Activated T-helper 17 cell treated with anti-CD3 and anti-CD28 coated beads, Interleukin-2, amount 50 U/mL, for 72 hours (primary cell): ENCODE measurements at places on chromosomes 11 and 22. TPM values are rescaled to one million over a fixed set of nuclear protein-coding genes. Genes with fewer than 3 reads are reported as not detected.

DNA sequence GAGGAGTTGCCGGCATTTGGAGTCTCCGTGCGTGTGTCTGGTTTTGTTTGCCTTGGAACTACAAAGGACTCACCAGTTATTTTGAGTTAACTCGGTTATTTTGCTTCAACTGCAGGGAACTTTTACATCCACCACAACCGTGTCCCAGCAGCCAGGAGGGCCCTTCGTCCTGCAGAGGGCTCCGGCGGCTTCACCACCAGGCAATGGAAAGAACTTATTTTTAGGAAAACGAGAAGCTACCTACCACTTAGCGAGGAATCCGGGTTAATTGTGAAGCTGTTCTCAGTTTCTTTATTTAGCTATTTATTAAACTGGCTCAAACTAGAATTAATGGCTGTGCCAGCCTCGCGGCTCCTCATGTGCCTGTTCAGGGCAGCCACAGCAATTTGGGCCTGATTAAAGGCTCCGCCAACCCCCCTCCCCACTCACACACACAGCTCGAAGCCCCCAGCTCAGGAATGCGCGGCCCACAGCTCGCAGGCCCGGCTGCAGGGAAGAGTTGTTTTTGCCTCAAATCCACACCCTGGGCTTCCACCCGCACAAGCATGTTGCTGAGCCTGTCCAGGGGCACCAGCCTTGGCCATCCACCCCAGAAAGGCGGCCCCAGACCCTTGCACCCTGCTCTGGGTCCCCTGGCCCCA, 55.9 kb upstream of the FGF3 start:
- no peak for ATAC-seq

GRCh38 chr22:17258015-17258787, 39.0 kb upstream of the ADA2 start:
- peak; percentile 97 for ATAC-seq

- ATAC-seq, result no peak
Observed at GRCh38 chr11:72802822-72803221, 9.0 kb upstream of the STARD10 start.

DNA sequence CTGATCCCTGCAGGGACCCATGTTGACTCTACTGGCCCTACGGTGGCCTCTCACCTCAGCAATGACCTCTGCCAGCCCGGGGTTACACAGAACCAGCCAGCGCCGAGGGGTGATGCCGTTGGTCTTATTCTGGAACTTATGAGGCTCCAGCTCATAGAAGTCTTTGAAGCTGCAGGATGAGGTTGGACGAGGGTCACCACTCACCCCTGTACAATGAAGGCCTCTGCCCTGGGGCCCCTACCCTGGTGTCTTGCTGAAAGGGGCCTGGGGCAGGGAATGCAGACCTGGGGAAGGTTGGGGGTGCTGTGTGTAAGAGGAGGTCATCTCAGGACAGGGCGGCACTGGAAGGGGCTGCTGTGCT, 6.8 kb downstream of the PYGM start:
- no peak for ATAC-seq

DNA sequence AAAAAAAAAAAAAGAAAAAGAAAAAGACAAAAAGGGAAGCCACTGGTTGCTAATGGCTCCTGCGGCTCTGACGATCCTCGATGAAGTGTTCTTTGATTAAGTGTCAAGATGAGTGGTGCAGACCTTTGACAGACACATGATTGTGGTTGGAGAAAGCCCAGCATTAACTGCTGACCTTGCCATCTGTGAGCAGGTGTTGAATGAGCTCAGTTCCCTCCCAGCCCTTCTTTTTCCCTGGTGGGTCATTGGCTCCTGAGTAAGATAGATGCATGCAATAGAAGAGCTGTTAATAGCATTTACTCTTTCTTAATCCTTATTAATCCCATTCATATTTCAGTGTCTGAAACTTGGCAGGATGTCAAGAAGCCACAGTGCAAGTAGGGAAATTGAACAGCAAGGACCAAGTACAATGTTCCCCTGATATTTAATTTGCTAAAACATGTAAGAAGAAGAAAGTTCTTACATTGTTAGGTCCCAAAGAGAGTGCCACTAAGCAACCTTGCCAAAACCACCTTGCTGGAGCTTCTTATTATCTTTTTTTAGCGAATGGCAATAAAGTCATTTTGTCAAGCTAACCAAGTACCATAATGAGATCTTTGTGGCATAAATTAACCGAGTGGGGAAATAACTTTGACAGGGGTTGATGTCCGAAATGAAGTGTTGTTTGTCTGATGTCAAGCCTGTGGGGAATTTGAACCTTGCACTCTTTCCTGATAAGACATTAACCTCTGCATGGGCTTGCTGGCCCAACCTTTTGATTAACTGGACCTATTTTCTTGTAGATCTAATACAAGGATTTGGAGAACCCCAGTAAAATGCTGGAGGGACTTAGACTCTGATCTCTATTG, 113.7 kb downstream of the PTPRJ start:
- peak; percentile 60 for ATAC-seq

- ATAC-seq, result no peak
Observed at GRCh38 chr11:72617080-72617762, 57.0 kb downstream of the PDE2A start.

- ATAC-seq, result no peak
Observed at GRCh38 chr11:134710861-134711407, 298.9 kb upstream of the B3GAT1 start.

DNA sequence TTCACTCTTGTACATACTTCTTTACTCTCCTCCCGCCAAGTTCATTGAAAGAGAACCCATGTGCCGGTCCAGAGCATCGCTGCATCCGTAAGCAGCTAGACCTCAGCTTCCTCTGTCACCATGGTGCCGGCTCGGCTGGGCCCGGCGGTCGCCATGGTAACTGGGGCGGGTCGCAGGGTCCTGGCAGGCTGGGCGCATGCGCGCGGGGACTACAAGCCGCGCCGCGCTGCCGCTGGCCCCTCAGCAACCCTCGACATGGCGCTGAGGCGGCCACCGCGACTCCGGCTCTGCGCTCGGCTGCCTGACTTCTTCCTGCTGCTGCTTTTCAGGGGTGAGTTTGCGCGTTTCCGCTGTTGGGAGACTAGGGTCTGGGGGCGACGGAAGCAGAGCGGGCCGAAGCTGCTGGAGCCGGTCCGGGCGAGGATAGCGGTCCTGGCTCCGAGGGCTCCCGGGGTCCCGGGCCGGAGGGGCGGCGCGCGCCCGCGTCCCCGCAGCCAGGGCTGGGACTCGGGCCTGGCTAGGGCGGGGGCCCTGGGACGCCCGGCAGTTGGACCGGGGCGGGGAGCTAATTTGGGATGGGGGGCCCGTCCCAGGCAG, at the start of gene JAM3:
Gene JAM3 (plus strand): TSS at position 244 of the 597 bp plus-strand sequence. CDS start 12 bp downstream, at position 256.
- peak; percentile 96 for ATAC-seq

GRCh38 chr11:17580271-17580670, 33.2 kb downstream of the OTOG start:
- ATAC-seq, result no peak

GRCh38 chr11:42598341-42598740, 713.5 kb upstream of the API5 start:
- no peak for ATAC-seq

DNA sequence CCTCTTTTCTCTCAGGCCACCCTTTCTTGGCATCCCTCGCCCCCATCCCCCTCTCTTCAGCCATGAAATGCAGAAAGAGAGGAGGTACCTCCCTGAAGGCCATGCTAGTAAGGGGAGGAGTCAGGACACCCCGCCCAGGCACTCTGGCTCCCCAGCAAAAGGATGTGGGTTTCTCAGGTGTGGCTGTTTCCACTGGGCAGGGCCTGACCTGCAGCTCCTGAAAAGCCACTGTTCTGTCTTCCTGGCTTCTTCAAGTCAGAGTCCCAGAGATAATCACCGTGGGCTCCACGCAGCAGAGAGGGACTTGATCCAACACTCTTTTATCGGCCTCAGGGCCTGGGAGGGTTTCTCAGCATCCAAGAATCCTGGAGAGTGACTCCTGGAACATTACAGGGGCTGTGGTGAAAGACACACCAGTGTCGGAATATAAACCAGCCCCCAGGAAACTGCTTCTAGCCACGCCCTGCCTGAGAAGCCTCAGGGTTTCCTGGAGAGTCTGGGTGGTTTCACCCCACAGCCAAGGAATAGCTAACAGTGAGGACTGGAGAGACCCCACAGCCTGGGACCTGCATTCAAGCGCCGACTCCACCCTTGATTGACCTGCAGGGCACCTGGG, 45.7 kb upstream of the TSPAN18 start:
- peak; percentile 98 for ATAC-seq

GRCh38 chr22:37854946-37855345, 5.7 kb downstream of the EIF3L start:
- no peak for ATAC-seq

DNA sequence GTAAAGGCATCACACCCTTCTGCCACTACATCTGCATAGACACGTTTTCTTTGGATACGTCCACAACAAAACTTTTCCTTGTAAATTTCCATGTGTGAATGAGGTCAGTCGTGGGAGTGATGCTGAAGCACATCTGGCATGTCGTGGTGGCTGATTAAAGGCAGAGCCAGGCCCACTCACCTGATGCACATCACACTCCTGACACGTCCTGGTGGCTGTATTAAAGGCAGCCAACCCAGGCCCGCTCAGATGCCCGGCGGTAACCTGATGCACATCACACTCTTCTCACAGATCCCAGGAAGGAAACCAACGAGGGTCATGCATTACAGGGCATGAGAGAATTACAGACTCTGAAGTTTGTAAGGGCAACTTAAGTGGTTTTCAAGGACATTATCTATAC, 321.6 kb upstream of the B3GAT1 start:
- no peak for ATAC-seq

- no peak for ATAC-seq
Observed at GRCh38 chr11:17771841-17772401, 37.3 kb downstream of the KCNC1 start.

DNA sequence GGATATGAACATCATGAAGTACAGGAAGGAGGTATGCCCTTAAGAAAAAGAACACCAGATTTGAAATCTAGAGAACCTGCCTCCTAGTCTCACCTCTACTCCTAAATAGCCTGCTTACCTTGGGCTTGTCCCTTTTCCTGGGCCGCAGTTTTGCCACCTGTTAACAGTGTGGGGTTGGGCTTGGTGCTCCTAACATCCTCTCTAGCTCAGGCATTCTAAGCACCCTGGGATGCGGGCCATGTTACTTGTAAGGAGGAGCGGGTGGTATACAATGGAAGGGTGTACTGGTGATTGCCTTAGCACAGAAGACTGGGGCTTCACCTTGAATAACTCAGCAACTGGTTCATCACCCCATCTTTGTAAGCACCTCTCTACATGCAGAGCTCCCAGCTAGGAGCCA, 48.7 kb downstream of the TIMP3 start:
- ATAC-seq, result no peak

DNA sequence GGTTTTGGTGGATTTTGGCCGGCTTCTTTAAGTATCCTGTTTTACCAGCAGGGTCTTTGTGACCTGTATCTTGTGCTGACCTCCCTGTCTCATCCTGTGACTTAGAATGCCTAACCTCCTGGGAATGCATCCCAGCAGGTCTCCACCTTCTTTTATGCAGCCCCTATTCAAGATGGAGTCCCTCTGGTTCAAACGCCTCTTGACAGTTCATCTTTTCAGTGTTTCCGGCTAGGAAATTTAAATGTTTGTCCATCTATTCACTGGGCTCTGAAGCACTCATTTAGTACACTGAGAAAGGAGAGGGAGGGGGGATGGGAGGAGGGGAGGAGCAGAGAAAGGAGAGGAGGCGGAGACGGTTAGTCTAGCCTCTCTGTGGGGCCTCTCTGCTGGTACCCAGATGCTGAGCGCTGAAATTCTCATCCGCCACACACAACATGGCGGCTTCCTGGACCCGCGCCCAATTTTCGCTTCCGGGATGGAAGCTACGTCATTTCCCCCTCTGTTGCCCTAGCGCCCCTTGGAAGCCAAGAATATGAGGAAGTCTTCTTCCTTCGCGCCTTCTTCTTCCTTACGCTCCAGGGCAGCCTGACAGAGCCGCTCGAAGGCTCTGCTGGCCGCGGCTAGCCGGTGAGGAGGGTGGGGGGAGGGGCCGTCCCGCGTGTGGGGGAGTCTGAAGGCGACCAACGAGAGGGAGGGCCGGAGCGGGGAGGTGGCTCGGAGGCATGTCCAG, 69.0 kb upstream of the SYT13 start:
- ATAC-seq, result peak; percentile 94

DNA sequence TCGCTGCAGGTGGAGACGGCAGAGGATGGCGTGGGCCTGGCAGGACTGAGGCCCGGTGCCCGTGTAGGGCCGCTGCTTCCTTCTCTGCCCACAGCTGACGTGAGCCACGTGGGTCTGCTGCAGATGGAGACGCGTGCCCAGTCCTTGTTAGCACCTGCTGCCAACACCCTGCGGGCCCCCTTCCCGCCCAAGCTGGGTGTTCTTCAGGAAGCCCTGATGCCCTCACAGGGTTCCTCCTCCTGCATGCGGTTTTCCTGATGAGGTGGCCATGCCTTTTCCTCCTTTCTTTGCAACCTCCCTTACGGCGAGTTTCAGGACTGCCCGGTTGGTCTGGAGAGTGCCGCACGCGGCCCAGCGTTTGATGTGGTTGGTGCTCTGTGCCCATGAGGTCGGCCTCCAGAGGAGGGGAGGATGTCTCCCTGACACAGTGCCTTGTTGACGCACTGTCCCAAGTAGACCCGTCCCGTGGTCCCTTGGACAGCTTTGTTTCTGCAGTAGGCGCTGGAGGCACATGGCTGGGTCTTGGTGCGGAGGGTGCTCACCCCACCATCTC, 44.7 kb downstream of the AP2A2 start:
- ATAC-seq, result peak; percentile 68

DNA sequence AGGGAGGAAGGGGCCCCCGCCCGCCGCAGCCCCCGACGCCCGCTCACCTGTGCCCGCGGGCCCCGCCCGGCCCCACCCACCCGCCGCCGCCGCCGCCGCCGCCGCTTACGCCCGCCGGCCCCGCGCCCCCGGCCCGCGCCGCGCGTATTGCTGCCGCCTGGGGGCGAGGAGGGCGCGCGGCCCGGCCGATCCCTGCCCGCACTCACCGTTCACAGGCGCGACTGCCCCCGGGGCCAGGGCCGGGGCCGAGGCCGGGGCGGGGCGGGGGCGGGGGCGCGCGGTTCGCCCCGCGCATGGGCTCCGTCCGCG, 212 bp downstream of the HRAS start:
- ATAC-seq, result peak; percentile 19

DNA sequence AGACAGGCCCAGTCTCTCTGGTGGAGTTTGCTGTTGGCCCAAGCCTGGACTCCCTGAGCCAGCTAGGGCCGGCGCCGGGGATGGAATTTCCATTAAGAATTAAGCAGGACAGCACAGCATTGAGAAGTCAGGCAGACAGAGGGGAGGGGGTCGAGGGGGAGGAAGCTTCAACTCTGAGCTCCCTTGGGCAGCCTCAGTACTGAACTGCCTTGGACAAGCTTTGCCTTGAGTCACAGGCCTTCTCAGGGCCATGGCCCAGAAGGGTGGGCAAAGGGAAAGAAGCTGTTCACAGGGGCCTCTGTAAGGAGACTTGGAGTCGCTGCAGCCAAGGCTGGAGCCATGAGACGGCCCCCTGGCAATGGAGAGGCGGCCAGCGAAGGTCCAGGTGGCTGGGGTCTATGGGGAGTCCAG, 2.6 kb upstream of the INSC start:
- ATAC-seq, result no peak

- no peak for ATAC-seq
Observed at GRCh38 chr11:65869643-65870306, 2.8 kb downstream of the EFEMP2 start.

Gene CSRP3
- not detected for total RNA-seq

Gene KDELR3
- 0.40 TPM for total RNA-seq

Gene MS4A1
- total RNA-seq, result not detected

Gene PIK3IP1
- total RNA-seq, result 11.0 TPM

Gene PLXNB2
- 30.4 TPM for total RNA-seq
